Globus pallidus (tissue), 1 donor: ENCODE measurements at places on chromosomes 16 and 17.

GRCh38 chr16:27169511-27170071 lies 33.7 kb upstream of the KDM8 start:
- no peak for DNase-seq

GRCh38 chr17:78478757-78479297 lies 98.4 kb downstream of the DNAH17 start:
- DNase-seq = no peak

DNA sequence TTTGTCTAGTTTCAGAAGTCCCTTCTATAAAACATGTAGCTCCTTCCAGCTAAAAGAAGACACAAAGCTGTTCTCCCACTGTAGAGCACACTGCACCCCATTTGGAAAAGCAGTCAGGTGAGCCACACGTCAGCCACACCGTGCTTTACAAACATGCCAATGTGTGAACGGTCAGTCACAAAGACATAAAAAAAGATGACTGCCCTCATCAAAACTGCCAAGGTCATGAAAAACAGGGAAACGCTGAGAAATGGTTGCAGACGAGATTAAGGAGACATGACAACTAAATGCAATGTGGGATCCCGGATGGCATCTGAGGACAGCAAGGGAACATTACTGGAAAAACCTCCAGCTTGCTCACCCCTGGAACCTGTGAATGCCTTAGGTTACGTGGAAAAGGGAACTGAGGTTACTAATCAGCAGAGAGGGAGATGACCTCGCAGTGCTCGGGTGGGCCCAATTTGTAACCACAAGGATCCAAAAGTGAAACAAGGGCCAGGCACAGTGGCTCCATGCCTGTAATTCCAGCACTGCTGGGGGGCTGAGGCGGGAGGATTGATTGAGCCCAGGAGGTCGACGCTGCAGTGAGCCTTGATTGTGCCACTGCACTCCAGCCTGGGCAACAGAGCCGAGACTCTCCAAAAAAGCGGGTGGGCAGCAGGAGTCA lies 8.1 kb downstream of the ANKRD11 start:
- no peak for DNase-seq

DNA sequence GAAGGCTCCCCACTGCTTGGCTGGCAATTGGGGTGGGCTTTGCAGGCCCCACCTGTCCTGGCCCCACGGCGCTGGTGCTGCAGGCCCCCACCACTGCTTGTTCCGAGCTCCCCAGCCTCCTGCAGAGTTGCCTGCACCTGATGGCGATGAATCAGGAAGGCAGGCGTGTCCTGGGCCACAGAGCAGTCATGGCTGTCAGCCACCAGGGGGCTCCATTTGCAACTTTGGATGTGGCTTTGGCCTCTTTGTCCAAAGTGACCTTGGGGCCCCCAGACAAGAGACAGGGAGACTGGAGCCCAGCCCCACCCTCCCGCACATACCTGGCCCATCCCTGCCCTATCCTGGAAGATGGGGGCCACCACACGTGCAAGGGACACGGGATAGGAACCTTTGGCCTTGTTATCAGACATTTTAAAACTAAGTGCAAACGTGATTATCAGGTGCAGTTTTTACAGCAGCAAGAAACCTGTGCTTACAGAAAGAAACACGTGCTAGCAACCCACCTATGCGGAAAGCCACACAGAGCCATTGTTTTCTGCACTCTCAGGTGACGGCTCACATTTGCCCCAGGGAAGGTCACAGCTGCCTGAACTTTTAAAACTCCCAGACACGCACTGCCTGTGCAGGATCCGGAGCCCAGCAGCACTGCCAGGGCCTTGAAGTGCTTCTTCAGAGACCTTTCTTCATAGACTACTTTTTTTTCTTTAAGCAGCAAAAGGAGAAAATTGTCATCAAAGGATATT lies at the start of gene DNASE1:
TSS of gene DNASE1 (plus strand) at position 443 of the 743 bp plus-strand sequence. CDS start 683 bp downstream, outside the sequence.
- DNase-seq = peak; percentile 29

DNA sequence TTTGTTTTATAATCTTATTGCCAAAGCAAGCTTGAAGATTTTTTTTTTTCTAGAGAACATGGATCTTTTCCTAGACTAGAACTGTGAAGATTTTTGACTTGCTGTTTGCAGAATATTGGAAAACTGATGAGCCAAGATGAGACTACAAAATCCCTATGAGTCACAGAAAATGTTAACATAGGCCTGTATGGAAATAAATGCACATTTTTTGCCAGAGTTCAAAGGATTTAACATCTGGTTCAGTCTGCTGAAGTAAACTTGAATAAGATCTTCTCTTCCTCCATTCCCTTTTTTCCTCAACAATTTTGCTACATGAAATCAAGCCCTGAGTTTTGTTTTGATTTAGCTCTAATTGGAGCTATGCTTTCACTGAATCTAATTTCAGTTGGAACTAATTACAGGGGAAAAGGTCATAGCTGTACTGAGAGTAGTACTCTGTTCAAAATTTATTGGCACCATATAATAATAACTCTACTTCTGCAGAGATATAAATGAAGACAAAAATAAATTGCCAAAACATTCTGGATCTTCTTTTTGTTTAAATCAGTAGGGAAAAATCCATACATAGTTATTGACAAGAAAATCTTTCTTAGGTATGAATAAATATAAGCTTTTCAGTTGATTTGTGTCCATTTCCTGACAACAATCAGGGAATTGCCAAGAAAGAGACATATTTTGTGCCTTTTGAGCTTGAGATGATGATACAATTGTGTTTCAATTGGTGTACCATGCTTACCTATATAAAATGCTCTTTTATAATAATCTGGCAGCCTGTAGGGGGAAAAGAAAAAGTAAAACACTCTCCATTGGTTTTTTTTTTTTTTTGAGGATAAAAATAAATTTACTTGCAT lies 387.5 kb upstream of the GOT2 start:
- DNase-seq = no peak

DNA sequence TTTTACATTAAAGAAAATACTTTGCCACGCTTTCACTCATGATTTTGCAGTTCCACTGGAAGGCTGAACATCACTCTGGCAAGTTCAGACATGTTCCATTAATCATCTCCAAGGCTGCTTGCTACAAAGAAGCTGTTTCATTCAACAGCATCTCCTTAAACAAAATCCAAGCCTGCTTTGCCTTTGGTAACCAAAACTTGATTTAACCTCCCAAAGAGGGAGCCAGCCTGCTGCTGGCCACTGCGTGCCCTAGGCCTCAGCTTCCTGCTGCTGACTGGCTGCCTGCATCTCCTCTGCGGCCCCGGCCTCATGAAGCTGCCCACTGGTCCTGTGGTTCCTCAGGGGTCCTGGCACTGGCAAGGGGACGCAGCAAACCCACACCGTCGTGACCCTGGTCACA lies 31.8 kb downstream of the ANKRD11 start:
- no peak for DNase-seq

- no peak for DNase-seq
Measured at GRCh38 chr17:49195751-49196150, 14.6 kb downstream of the GNGT2 start.

DNA sequence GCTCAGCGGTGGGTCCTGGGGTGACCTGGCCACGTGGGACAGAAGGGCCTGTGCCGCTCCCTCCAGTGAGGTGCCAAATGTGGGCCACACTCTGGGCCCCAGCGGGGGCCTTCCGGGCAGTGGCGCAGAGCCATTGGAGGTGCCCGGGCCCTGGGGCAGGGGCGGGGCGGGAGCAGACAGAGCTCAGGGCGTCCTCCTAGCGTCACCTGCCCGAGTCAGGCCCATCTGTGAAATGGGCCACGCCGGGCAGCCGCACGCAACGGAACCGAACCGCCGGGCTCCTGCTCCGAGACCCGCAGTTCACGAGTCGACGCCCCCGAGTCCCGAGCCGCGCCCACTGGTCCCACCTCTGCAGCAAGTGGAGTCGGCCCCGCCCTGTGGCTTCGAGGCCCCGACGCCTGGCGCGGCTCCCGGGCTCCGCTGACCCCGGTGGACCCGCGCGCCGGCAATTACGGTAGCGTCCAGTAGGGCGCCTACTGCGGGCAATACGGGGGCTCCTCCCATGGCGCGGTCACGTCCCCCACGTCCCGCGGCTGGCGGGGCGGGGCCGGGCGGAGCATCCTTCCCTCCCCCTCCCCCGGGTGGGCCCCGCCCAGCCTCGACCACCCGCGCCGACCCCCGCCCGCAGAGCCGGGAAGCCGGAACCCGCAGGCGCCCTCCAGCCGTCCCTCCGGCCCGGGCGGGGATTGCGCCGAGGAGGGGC lies 1.9 kb downstream of the SLC16A3 start:
- no peak for DNase-seq

DNA sequence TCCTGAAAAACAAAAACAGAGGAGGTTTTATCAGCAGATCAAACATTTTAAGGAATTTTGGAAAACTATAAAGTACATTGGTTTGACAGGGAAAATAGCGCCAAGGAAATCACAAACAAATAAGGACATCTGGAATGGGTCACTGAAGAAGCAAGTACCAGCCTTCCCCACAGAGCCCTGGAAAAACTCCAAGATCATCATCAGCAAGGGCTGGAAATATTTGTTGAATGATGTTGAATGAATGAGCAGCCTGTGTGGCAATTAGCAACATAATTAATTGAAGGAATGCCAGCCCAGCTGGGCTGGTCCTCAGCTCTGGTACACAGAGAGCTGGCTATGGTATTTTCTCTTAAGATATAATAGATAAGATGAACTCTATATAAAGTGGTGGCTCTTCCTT lies 290.4 kb downstream of the HS3ST3A1 start:
- DNase-seq = peak; percentile 5

DNA sequence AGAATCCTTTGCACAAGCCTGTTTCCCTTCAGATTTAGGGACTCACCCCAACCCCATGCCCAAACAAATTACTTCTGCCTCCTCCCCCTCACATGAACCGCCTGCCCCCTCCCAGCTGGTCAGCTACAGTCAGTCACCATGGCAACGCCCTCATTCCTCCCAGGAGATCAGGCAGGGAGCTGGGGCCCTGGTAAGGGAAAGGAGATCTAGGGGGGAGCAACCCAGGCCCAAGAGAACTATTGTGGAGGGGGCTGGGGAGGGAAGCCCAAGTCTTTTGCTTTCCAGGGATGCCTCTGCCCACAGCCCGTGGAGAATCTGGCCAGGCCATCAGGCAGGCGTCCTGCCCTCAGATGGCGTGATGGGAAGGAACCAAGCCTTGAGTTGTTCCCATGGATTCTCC lies 2.8 kb downstream of the FAM171A2 start:
- no peak for DNase-seq

- DNase-seq = no peak
Measured at GRCh38 chr16:10817963-10818941, at the start of gene TVP23A. Gene TVP23A (minus strand): TSS chr16:10818794. CDS start chr16:10818493, 301 bp downstream.

- DNase-seq = no peak
Measured at GRCh38 chr17:4980644-4981216, 6.7 kb downstream of the CAMTA2 start.

- DNase-seq = no peak
Measured at GRCh38 chr17:80687839-80688238, 143.2 kb downstream of the RPTOR start.

- no peak for DNase-seq
Measured at GRCh38 chr16:74496054-74496453, 74.8 kb upstream of the CLEC18B start.

DNA sequence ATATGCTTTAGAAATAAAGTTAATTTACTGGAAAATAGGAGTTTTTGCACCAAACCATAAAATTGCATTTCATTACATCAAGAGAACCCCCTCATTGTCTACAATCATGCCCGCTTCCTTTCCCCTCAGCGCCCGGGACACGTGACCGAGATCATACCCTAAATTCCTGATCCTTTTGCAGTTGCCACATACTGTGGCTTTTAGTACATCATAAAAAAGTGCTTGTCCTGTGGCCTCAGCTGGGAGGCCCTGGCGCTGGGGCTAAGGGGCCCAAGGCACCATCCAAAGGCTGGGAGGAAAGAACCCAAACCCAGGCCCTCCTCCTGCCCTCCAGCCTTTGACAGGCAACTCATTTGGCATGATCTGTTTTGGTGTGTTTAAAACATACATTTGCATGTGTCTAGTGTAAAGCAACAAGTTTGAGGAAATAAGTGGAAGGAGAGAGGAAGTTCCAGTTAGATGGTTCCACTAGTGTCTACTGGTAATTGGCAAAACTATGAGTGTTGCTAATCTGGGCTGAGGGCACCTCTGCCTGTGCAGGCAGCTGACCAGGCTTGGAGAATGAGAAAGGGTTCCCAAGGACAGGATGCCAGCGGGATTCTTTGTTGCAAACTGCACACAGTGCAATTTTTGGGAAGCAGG lies 6.0 kb downstream of the CDK5R1 start:
- DNase-seq = no peak

- peak; percentile 49 for DNase-seq
Measured at GRCh38 chr17:58331815-58332777, 3.5 kb upstream of the TSPOAP1 start.

DNA sequence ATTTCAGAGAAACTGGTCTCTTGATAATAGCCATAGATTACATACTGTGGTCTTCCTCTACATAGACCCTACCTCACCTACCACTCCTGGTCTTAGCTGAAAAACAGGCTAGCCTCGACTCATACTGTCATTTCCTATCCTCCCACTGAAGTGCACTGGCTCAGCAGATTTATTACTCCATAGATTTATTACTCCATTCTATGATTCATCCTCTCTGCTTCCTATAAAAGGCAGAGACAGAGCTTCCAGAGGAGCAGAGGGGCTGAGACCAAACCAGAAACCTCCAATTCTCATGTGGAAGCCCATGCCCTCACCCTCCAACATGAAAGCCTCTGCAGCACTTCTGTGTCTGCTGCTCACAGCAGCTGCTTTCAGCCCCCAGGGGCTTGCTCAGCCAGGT lies at the start of gene CCL7:
TSS of gene CCL7 (plus strand) at position 253 of the 400 bp plus-strand sequence. CDS start at position 323, 70 bp downstream.
- DNase-seq = no peak

- no peak for DNase-seq
Measured at GRCh38 chr17:7438656-7439460, 454 bp upstream of the FGF11 start.

DNA sequence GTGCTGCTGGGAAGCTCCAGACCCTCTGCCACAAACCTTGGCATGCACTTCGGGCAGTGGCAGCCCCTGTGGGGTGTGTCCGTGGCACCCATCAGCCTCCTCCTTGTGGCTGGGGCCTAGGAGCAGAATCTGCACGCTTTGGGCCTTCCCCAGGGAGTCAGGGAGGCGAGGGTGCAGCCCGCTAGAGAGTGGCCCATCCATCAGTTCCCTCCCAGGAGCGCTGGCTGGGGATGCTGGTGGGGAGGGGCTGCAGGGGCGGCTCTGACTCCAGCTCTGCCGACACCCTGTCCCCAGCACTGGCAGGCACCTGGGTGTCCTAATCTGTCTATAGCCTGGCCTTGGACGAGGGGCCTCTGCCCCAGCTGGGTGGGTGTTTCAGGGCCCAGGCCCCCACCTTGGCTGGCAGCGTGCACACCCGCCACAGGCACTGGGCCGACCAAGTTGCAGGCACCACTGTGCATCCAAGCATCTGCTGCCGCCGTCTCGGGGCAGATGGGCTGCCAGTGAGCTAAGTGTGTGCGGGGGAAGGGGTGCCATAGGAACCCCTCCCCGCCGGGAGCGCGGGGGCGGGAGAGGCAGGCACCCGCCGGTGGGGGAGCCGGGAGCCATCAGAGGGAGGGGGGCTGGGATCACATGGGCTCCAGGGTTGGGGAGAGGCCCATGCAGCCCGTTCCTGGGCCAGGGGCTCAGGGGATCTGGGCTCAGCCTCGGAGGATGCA lies 30.2 kb downstream of the ENDOV start:
- no peak for DNase-seq

GRCh38 chr16:86762095-86762494 lies 183.7 kb downstream of the FOXL1 start:
- DNase-seq = no peak

- no peak for DNase-seq
Measured at GRCh38 chr17:73941919-73942530, 261.5 kb upstream of the RPL38 start.
